ENCODE measurements at places on chromosomes 13 and 19. TPM values are rescaled to one million over a fixed set of nuclear protein-coding genes. Genes with fewer than 3 reads are reported as not detected.

DNA sequence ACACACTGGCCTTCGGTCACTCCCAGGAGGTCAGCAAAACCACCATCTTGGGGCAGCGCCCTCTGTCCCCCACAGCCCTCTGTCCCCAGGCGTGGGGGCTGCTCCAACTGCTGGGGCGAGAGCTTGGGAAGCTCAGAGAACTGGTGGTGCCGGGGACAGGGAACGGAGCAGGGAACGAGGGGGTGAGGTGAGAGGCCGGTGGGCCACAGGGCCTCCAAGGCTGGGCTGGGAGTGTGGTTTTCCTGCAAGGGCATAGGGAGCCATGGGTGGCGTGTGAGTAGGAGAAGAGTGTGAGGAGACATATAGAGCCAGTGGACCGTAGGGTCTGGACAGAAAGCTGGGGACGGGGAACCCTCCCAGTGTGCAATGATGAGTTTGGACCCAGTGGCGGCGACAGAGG is 34.1 kb downstream of the F2RL3 start:
- H3K27me3 ChIP-seq = no peaks in the 10 kb centered on the region
- no peaks in the 10 kb centered on the region for H3K4me1 ChIP-seq
- H3K36me3 ChIP-seq = peaks cover 31% of the 10 kb centered on the region
- no peak for DNase-seq

DNA sequence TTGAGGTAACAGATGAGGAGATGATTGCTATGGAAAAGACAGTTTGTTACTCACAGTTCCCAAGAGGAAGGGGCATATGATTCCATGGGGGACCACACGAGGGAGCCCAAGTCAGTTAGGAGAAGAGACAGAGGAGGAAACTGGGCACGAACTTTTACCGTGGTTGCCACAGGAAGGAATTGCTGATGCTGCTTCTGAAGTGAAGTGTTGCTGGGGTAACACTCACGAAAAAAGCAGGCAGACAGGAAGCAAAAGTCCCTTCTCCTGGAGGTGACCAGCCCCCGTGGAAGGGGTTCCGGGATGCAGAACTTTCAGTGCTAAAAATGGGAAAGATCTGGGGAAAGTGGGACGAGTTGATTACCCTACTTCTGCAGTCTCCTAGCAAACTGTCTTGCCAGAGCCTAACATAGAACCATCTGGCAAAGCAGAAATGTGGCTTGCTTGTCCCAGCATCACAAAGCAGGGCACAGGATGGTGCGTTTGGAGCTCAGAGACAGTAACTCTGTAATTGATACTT is 35.4 kb upstream of the MAP3K10 start:
- no peaks in the 10 kb centered on the region for H3K27me3 ChIP-seq
- H3K36me3 ChIP-seq = no peaks in the 10 kb centered on the region
- H3K4me3 ChIP-seq = no peak overlapping the region
- H3K27ac ChIP-seq = no peak overlapping the region

DNA sequence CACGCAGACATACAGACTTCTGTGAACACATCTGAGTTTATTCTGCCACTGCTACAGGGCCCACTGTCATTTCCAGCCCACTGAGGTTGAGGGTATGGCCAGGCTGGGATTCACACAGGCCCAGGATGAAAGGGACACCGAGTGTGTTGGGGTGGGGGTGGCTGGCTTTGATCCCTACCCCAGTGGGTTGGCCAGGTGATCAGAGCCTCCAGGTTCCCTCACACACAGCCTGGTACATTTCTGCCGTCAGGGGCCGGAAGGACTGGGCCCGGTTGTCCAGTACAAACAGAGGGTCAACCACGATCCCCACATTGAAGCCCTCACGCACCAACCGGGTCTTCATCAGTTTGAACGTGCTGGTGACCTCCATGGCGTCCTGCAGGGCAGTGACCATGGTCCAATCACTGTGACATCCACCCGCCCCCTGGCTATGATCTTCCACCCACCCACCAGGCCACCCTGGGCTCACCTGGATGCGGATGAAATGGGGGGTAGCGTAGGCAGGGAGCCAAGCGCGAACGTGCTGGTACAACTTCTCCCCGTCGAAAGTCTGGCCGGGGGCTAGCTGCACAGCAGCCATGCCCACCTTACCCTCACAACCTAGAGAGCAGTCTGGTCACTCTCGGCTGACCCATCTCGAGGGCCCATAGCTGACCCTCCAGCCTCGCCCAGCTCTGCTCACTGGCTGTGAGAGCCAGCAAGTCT is 13.3 kb downstream of the SLC27A5 start:
- peak overlapping the region; percentile 85 for H3K27ac ChIP-seq
- DNase-seq = no peak
- peak overlapping the region; percentile 64 for H3K4me3 ChIP-seq
- H3K36me3 ChIP-seq = no peaks in the 10 kb centered on the region

GRCh38 chr13:31236211-31236786 is 36.5 kb downstream of the B3GLCT start:
- no peaks in the 10 kb centered on the region for H3K27me3 ChIP-seq
- H3K4me3 ChIP-seq = no peak overlapping the region

DNA sequence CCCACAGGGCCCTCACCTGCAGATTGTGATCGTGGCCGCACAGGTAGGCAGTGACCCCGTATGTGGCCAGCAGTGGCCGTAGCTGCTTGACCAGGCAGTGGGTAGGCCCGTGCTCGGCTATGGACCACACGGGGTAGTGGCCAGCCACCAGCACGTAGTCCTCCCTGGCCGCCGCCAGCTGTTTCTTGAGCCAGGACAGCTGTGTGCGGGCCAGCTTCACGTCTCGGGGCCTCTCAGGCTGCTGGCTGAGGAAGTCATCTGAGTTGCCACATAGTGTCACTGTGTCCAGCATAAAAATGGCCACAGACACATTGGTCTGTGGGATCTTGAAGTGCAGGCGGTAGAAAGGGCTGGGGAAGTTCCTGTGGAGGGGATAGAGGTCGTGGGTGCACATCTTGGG is 1.2 kb downstream of the ACP5 start:
- H3K27me3 ChIP-seq = no peaks in the 10 kb centered on the region
- DNase-seq = no peak
- no peak overlapping the region for H3K4me3 ChIP-seq
- no peaks in the 10 kb centered on the region for H3K36me3 ChIP-seq
- H3K4me1 ChIP-seq = peaks cover 18% of the 10 kb centered on the region

Gene KISS1R
- not detected for total RNA-seq

GRCh38 chr13:88726075-88726474 is 1054.9 kb downstream of the SLITRK5 start:
- H3K27me3 ChIP-seq = no peaks in the 10 kb centered on the region
- no peaks in the 10 kb centered on the region for H3K36me3 ChIP-seq
- H3K4me1 ChIP-seq = no peaks in the 10 kb centered on the region
- H3K4me3 ChIP-seq = no peak overlapping the region
- no peak overlapping the region for H3K27ac ChIP-seq
- DNase-seq = no peak

DNA sequence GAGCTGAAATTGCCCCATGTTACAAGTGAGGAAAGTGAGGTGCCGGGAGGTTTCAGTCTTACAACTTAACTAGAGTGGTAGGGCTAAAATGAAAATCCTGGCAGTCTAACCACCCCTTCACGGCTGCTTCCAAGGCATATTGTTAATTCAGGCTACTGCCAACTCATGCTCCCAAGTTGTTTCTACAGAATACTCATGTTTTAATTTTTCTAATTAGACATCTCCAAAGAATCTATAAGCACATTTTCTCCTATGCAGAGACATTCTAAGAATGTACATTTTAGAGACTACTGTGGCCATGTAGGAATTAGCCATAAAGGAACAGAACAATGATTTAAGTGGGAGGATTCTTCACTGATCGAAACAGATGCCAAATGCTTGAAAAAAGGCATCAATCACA is 7.0 kb upstream of the TSC22D1 start:
- H3K27ac ChIP-seq = no peak overlapping the region
- no peak overlapping the region for H3K4me3 ChIP-seq
- no peaks in the 10 kb centered on the region for H3K27me3 ChIP-seq
- peaks cover 6% of the 10 kb centered on the region for H3K4me1 ChIP-seq
- H3K36me3 ChIP-seq = no peaks in the 10 kb centered on the region

All from esophagus muscularis mucosa (tissue), 4 donors.